ENCODE measurements at places on chromosomes 12 and 14.

GRCh38 chr12:106771425-106771824, 3.1 kb upstream of the RIC8B start:
- DNase-seq, result no peak

DNA sequence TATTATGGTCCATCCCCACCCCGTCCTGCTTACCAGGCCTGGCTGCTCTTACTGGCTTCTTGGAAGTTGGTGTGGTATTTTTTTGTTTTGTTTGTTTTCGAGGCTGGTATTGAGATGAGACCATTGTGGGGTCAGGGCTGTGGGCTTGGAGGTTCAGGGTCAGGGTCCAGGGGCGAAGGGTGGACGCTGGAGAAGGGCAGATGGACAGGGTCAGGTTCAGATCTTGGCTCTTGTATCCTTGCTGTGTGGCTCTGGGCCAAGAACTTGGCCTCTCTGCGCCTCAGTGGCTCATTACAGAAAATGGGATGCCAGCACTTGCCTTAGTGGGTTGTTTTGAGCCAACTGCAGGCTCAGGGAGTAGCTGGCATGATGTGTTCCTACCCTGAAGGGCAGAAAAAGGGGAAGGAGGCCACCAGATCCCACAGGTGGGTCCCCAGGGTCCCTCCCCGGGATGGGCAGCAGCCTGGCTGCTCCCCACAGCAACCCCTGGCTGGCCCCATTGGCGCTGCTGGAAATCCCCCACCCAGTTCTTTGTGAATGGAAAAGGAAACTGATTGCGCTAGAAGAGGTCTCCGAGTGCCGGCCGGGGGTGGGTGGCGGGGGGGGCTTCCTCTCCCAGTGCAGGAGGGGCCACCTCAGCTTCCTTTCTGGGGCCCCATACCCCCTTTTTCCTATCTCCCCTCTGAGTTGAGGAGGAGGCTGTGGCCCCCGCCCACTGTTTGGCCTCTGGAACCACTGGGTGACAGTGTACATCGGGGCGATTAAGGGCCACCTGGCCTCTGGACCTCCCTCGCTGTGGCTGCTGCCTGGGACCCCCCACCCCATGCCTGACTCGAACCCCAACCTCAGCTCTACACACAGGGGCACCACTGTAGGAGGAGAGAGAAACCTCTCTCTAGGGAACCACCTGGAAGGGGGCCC, 25.0 kb downstream of the SH2B3 start:
- no peak for DNase-seq

DNA sequence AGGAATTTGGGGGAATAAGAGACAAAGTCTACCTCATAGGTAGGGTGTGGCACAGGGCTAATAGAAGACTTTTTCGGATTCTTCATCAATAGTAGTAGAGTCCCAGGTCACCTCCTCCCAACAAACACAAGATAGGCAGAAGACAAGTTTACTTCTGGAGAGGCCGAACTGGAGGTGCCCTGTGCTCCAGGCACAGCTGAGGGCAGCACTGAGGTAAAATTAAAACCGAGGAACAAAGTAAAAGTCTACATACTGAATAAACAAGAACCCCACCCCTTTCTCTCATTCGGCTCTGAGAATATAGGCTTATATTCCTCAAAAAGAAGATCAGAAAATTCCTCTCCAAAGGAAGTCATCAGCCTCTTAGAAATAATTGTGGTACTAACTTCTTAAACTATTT, 161.5 kb downstream of the SEC23A start:
- DNase-seq, result no peak

DNA sequence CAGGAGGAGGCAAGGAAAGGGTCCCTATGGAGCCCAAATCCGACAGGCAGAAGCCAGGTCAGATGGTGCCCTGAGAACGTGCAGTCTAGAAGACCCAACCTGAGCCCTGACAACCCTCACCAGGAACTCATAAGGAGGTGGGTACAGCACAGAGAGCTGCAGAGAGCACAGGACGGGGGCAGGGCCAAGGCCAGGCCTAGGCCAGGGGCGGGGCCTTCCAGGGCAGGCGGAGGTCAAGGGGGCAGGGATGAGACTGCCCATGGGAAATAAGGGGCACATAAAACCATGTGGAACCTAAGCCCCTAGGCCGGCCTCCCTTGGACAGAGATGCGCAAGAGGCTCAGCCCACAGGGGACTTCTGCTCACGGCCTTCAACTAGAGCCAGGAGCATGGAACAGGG, 45.1 kb downstream of the SSH1 start:
- DNase-seq, result no peak

DNA sequence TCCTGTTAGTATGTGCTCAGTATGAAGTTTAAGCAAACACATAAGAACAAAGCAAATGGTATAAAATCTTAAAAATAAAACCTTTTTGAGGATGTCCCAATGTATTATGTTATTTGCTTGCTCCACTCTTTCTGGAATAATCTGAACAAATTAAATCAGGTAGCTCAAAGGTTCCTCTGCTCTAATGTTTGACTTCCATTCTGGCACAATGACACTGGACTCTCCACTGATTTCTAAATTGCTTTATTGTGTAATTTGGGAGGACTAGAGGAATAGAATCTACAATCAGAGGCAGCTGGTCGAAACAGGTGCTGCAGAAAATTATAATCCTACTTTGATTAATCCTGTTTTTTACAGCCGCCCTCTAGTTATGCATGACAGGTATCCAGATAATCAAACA, 523.7 kb upstream of the FOXG1 start:
- DNase-seq, result no peak
